ENCODE measurements at places on chromosomes 13 and 19.

GRCh38 chr19:29308977-29309590 lies 96.1 kb upstream of the UQCRFS1 start:
- DNase-seq = no peak

DNA sequence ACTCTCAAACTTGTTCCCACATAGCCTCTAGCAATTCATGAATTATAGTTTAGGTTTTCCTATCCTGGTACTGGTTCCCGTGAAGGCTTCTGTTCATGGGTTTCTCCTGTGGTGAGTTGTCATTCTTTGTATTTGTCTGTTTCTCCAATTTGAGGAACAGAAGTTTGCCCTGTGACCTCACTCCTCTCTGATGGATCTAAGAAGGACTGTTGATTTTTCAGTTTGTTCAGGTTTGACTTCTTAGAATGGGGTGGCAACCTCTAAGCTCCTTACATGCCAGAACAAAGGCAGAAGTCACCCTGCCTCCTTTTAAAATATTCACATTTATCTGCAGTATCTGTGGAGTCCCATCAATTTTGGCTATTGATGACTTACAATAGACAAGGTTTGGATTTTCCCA lies 354.0 kb downstream of the SPRY2 start:
- no peak for DNase-seq

DNA sequence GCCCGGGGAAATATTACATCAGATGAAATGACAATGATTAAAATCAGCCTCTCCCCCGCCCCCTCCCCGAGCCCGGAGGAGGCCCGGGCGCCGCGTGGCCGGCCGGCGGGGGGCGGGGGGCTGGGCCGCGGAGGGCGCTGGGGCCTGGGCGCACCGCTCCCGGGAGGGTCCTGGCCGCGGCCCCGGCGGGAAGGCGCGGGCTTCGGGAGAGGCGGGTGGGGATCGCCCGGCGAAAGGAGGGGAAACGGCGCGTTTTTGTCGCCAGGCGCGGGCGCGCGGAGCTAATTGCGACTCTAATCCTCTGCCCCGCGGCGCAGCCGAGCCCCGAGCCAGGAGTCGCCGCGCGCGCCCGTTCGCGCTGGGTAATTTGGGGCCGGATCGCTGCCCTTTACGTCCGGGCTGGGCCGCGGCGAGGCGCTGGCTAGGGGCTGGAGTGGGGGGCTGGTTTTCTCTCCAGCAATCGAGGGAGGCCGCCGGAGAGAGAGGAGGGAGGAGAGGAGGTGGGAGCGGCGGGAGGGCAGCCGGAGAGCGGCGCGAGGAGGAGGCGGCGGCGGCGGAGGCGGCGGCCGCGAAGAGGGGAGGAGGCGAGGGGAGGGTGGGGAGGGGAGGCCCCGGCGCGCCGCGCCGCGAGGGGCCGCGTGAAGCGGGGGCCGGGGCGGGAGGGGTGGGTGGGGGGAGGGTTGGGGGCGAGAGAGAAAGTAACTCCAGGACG lies at the start of gene KCTD15:
TSS of gene KCTD15 (plus strand) at position 707 of the 712 bp plus-strand sequence. CDS start 3,585 bp downstream, outside the sequence.
- DNase-seq = peak; percentile 64

- no peak for DNase-seq
These were observed 75.9 kb downstream of the TNFSF11 start for GRCh38 chr13:42649831-42650230.

GRCh38 chr19:6494438-6495036 lies 7.6 kb downstream of the TUBB4A start:
- no peak for DNase-seq

GRCh38 chr13:101393140-101393539 lies 23.2 kb downstream of the NALCN start:
- no peak for DNase-seq

- DNase-seq = no peak
These were observed 769.8 kb upstream of the MIR17HG start for GRCh38 chr13:90577726-90578125.

GRCh38 chr19:52992109-52993004 lies 21.4 kb upstream of the ERVV-1 start:
- DNase-seq = no peak

DNA sequence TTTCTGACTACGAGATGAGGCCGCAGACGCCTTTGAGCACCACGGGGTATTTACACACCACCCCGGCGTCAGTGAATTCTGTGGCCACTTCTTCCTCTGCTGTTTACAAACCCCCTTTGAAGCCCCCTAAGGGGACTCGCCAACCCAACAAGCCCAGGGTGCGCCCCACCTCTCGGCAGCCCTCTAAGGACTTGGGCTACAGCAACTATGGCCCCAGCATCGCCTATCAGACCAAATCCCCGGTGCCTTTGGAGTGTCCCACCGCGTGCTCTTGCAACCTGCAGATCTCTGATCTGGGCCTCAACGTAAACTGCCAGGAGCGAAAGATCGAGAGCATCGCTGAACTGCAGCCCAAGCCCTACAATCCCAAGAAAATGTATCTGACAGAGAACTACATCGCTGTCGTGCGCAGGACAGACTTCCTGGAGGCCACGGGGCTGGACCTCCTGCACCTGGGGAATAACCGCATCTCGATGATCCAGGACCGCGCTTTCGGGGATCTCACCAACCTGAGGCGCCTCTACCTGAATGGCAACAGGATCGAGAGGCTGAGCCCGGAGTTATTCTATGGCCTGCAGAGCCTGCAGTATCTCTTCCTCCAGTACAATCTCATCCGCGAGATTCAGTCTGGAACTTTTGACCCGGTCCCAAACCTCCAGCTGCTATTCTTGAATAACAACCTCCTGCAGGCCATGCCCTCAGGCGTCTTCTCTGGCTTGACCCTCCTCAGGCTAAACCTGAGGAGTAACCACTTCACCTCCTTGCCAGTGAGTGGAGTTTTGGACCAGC lies 5.3 kb downstream of the SLITRK5 start:
- DNase-seq = no peak

- DNase-seq = no peak
These were observed 71.4 kb downstream of the DGKH start for GRCh38 chr13:42119875-42120274.

- DNase-seq = no peak
These were observed 87.8 kb downstream of the KLF12 start for GRCh38 chr13:74046431-74046830.

- no peak for DNase-seq
These were observed 25.5 kb upstream of the ATP12A start for GRCh38 chr13:24654741-24655140.

- no peak for DNase-seq
These were observed 426.1 kb upstream of the KLF12 start for GRCh38 chr13:74560325-74560724.

GRCh38 chr19:55646889-55647731 lies 902 bp upstream of the CCDC106 start:
- no peak for DNase-seq

GRCh38 chr13:65378484-65378883 lies 1851.7 kb downstream of the PCDH9 start:
- DNase-seq = no peak

GRCh38 chr13:90171649-90172048 lies 1175.8 kb upstream of the MIR17HG start:
- no peak for DNase-seq

DNA sequence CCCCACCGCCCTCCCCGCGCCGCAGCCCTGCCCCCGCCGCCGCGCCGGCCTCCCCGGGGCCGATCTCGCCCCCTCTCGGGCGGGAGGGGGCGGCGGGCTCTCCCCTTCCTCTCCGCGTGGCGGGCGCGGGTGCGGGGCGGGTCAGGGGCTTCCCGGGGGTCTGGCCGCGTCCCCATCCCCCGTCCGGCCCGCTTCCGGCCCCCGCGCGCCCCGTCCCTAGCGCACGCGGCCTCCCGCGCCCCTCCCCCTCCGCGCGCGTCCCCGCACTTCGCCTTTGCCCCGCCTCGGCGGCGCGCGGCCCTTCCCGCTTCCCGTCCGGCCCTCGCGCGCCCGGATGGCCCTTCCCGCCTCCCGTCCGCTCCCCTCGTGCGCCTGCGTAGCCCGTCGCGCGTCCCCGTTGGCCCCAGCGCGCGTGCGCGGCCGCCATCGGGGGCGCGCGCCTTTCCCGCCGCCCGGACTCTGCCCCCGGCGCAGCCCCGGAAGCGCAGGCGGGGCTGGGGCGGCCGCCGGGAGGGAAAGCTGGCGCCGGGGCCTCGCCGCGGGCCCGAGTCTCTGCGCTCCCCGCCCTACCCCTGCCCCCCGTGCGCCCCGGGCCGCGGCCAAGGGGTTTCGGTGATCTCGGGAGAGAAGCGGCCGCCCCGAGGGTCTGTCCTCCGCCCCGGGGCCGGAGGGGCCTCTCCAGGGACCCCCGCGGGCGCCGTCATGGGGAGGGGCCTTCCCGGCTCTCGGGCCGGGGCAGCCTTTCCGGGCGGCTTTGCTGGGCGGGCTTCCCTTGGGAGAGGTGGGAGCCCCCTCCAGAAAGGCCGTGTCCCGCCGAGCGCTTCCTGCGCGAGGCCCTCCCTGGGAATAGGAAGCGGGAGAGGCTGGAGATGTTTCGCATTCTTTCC lies 519 bp downstream of the PTBP1 start:
- DNase-seq = peak; percentile 89

GRCh38 chr19:17942582-17943273 lies 9.9 kb downstream of the CCDC124 start:
- no peak for DNase-seq

DNA sequence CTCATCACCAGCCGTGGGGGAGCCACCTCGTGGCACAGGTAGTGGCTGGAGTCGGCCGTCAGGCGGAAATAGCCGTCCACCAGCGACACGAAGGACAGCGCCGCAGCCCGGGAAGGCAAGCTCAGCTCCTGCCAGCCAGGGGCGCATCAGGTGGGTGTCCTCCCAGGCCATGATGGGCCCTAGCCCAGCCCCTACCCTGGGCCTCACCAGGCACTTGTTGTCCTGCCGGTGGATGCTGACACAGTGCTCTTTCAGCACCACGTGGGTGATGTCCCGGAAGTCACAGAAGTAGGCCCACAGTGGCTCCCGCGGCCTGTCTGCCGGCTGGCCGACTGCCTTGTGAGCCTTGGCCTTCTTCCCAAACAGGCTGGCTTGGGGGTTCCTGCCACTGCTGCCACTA lies 15.7 kb downstream of the TYK2 start:
- no peak for DNase-seq

- no peak for DNase-seq
These were observed 134.0 kb downstream of the LMO7 start for GRCh38 chr13:75770164-75770563.

- DNase-seq = no peak
These were observed 56.0 kb upstream of the DOCK9 start for GRCh38 chr13:99033814-99034213.

GRCh38 chr19:29309637-29310036 lies 96.7 kb upstream of the UQCRFS1 start:
- no peak for DNase-seq

GRCh38 chr13:42054798-42055499 lies 6.5 kb downstream of the DGKH start:
- DNase-seq = no peak
